ENCODE measurements at places on chromosomes 4 and X.

GRCh38 chr4:123365412-123365811, 31.2 kb upstream of the SPRY1 start:
- no peak for DNase-seq

DNA sequence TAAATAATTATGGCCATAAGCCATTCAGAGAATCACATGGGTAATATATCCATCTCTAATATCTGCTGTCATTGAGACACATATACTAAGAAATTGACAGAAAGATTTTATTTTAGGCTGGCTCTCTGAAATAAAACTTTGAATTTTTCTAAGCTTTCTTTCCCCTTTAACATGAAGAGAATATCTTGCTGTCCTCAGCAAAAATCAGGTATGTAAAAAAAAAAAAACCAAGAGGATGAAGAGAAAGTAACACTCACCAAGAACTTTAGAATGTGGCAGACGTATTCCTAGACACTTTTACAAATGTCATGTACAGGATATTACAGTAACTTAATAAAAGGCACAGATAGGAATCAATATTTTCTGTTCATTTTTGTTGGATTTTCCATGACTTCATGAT, 65.8 kb downstream of the EPHA5 start:
- DNase-seq = no peak

DNA sequence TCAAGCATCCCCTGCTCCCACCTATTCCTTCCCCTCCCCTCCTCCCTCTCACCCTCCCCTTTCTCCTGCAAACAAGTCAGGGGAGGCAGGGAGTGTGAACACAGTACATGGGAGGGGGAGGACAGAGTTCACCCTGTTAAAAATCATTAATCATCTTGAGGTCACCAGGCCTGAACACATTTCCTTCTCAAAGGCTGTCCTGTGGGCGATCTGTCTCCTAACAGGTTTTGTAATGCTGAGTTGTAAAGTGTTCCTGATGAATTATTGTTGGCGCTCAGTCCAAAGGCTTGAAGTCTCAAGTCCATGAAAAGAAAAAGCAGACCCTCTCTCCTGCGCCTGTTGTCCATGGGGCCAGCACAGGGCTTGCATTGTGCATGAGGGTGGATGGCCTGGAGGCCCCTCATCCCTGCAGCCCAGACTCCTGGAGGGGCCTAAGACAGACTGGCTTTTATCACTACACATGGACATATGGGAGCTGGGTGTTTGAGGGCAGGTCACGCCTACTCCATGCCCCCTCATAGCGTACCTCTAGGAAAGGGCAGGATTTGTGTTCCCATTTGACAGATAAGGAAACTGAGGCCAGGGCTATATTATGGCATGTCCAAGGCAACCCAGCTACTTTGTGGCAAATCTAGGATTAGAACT, 189.1 kb downstream of the RAB28 start:
- DNase-seq = no peak

DNA sequence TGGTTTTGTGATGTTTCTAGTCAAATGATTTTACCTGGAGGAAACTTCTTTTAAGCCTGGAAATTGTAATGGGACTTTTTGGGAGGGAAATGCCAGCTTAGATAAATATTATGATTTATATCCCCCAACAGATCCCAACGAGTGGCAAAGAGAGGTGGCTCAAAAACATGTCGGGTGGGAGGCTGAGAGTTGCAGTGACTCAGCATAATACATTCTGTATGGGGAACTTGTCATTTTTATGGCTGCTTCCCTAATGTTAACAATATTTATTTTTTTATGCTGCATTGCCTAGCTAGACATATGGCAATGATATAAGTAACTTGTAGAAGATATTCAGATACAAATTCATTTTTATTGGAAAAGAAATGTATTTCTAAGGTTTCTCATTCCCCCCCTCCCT, 219.0 kb downstream of the ARHGAP10 start:
- DNase-seq = no peak

DNA sequence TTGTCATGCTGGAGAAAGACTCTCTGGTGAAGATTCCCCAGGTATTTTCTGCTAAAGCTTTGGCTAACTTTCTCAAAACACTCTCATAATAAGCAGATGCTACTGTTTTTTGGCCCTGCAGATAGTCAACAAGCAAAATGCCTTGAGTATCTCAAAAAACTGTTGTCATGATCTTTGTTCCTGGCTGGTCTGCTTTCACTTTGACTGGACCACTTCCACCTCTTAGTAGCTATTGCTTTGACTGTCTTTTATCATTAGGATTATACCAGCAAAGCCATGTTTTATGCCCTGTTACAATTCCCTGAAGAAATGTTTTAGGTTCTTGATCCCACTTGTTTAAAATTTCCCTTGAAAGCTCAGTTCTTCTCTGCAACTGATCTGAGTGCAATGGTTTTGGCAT, 231.5 kb downstream of the SLC7A11 start:
- DNase-seq = no peak

- no peak for DNase-seq
Measured at GRCh38 chr4:13912436-13912925, 285.0 kb upstream of the BOD1L1 start.

- no peak for DNase-seq
Measured at GRCh38 chr4:28436191-28437080, 1575.8 kb downstream of the STIM2 start.

- DNase-seq = no peak
Measured at GRCh38 chr4:18675586-18676525, 654.3 kb upstream of the LCORL start.

DNA sequence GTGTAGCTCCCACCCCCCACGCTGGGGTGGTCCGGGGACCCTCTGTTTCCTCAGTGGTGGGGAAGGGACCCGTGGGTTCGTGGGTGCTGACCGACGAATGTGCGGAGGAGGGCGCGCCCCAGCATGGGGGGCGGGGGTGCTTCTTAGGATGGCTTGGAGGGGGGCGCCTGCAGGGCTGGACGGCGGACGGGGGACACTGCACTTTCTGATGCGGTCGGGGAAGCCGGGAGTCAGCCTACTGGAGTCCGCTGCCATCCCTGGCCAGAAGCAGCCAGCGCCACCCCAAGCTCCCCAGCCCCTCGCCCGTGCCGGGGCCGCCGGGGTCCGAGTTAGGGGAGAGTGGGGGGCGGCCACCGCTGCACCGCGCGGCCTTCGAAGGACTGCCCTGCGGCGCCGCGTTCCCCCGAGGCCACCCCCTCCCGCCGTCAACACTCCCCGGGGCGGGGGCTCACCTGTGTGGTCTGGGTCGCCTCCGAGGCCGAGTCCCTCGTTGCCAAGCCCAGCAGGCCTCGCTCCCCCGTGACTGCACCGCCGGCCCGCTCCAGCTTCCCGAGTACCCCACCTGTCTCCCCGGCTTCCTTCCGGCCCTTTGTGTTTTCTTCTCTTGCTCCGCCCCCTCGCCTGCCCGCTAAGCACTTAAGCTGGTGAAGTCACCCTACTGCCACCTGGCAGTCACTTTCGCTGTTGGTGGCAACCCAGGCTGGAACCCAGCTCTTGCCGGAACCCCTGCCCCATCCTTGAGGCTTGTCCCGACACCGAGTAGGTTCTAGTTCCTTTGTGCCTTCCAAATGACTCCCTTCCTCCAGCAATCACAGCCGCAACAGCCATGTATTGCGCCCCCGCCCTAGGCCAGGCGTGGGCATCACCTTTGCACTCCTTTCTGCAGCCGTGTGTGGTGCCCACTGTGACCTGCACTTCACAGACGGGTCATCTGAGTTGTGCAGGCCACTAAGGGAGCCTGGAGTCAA, at the start of gene OCIAD2:
OCIAD2 (minus strand) TSS at position 569 of the 968 bp plus-strand sequence. CDS start 2,225 bp downstream, outside the sequence.
- no peak for DNase-seq

DNA sequence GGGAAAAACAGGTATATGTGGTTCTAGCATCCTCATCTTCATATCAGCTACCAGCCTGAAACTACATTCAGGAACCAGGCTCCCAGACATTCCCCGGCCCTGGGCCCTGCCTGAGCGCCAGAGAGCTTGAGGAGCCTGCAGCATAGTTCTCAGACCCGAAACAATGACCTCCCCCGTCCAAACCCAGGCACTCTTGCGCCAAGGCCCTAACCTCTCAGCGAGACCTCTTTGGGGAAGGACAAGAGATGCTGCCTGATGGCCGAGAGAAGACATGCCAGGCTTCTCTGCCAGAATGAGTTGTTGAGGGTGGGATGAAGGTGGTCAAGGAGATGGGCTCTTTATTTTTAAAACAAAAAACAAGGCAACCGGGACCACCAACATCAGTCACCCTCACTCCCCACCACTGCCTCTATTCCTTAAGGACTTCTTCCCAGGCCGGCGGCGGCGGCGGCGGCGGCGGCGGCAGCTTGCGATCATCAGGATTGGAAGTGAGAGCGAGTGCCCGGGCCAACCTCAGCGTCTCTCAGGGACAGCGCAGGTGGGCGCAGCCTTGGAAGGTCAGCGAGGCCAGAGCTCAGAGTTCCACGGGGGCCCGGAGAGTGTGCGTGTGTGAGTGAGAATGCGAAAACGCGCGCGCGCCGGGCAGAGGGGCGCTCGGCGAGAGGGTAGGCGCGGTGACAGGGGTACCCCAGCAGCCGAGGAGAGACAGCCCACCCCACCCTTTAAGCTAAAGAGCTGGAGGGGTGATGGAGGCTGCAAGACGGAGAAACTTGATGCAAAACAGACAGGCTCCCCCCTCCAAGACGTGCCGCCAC, 601 bp downstream of the INPP4B start:
- peak; percentile 27 for DNase-seq

- no peak for DNase-seq
Measured at GRCh38 chr4:53538756-53539155, 52.5 kb downstream of the LNX1 start.

DNA sequence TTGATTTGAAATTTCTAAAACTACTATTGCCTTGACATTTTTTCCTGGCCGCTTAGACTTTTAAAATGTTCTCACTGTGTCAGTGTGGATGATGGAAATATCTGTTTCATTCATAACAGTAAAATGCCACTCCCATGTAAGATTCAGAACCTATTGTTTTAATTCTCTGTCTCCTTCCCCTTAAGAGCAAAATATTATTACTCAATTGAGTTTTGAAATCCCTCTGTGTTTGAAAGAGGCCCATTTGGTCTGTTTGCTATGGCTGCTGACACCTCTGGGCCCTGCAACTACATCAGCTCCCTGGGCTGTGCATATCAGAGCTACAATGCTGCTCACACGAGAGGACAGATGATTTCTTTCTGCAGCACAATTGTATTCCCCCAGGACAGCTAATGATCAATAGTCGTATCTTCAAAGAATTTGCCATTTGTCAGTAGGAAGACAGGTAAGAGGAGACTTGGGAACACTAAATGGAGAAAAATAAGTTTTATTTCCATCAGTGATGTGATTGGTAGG, 388.0 kb upstream of the GALNT7 start:
- DNase-seq = no peak

DNA sequence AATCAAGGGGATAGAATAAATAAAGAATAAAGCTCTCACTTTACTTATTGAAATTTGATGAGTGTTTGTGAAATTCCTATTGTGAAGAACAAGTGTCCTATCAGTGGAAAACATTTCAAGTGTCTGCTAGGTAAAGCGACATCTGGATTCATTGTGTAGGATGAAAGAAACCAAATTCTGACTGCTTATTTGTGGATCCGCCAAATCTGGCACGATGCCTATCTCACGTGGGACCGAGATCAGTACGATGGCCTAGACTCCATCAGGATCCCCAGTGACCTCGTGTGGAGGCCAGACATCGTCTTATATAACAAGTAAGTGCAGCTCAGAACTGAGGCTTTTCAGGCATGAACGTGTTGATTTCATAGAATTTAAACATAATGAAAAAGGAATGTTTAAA, 1.9 kb downstream of the CHRNA9 start:
- DNase-seq = no peak
